Fibroblast of lung (primary cell): ENCODE measurements at places on chromosomes 12 and 14. TPM values are rescaled to one million over a fixed set of nuclear protein-coding genes. Genes with fewer than 3 reads are reported as not detected.

TAS2R19 gene
- total RNA-seq = 3.1 and 5.3 TPM in 2 replicates

IL26 gene
- 0.26 TPM in 1 of 2 replicates, not detected in the other for total RNA-seq

RITA1 gene
- total RNA-seq = 11.6 and 11.8 TPM in 2 replicates

POU6F1 gene
- 3.3 and 4.8 TPM in 2 replicates for total RNA-seq

SSPN gene
- total RNA-seq = 9.8 and 18.5 TPM in 2 replicates

ZNF219 gene
- total RNA-seq = 3.9 and 4.6 TPM in 2 replicates

CCDC175 gene
- total RNA-seq = not detected in 2 replicates

CFAP54 gene
- 5.1 and 7.1 TPM in 2 replicates for total RNA-seq

GPR137C gene
- 0.50 and 0.51 TPM in 2 replicates for total RNA-seq

SETD1B gene
- 2.1 and 3.5 TPM in 2 replicates for total RNA-seq

HOXC6 gene
- total RNA-seq = 0.17 and 0.51 TPM in 2 replicates

KRT74 gene
- not detected in 2 replicates for total RNA-seq

DCN gene
- 586 and 902 TPM in 2 replicates for total RNA-seq

SUPT16H gene
- total RNA-seq = 66.1 and 69.6 TPM in 2 replicates

SOX5 gene
- 16.4 and 32.0 TPM in 2 replicates for total RNA-seq
